ENCODE measurements at places on chromosomes 7 and 10.

GRCh38 chr10:77524281-77524711 is 113.3 kb downstream of the KCNMA1 start:
- DNase-seq = peak; percentile 13

GRCh38 chr10:50931948-50932431 is 46.6 kb upstream of the A1CF start:
- DNase-seq = no peak

GRCh38 chr10:105952153-105952552 is 1212.4 kb downstream of the SORCS1 start:
- DNase-seq = peak; percentile 44

- DNase-seq = no peak
Observed at GRCh38 chr7:1100834-1101562, 13.1 kb downstream of the GPER1 start.

DNA sequence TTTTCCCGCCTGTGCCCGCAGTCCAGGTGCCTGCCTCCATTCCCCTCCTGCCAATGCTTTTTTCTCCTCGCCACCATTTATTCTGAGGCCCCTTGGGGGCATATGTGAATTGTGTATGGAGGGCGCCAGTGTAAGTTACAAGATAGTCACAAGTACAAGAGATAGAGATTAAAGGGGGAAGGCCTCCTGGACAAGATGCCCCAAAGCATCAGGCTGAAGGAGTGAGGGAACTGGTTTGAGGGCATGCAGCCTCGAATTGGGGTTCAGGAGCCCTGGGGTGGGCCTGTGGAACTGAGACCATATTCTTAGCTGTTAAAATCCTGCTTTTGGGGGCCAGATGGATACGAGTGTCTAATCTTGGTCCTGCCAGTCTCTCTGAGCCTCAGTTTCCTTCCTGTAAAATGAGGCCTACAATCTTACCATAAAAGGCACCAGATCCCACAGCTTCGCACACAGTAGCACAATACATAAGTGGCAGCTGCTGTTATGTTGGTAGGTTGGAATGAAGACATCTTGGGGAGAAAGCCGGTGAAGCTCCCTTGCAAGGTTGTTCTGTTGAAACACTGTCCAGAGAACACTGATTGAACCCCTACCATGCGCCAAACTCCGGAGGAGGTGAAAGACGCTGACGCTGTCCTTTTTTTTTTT is 545 bp upstream of the COMTD1 start:
- no peak for DNase-seq

DNA sequence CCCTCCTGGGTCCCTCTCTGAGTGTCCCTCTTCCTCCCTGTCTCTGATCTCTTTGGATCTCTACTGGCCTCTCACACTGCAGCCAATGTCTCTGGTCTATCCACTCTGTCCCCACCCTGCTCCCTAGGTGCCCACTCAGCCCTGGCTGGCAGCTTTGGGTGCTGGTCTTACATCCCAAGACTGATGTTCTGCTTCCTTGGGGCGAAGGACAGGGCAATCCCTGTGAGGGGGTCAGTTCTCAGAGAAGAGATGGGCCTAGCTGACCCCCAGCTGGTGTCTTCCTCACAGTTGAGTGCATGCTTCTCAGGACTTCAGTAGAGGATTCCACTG is 51.7 kb upstream of the CAMK2B start:
- DNase-seq = no peak

DNA sequence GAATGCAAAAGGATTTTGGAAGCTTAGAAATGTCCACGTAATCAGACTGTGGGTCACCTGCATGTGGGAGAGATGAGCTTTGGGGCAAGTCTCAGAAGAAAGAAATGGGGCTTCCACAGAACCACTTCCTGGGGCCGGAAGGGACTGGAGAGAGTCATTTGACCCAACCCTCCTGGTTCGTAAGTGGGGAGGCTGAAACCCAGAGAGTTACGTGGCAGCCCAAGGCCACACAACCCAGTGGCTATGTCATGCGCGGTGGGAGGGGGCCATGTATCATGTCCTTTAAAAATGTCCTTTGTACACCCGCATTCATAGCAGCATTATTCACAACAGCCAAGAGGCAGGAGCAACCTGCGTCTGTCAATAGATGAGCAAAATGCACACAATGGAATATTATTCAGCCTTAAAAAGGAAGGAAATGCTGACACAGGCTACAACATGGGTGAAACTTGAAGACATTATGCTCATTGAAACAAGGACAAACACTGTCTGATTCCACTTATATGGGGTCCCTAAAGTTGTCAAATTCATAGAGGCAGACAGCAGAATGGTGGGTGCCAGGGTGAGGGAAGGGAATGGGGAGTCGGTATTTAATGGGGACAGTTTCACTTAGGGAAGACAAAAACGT is 15.1 kb downstream of the CAMK2B start:
- DNase-seq = no peak

DNA sequence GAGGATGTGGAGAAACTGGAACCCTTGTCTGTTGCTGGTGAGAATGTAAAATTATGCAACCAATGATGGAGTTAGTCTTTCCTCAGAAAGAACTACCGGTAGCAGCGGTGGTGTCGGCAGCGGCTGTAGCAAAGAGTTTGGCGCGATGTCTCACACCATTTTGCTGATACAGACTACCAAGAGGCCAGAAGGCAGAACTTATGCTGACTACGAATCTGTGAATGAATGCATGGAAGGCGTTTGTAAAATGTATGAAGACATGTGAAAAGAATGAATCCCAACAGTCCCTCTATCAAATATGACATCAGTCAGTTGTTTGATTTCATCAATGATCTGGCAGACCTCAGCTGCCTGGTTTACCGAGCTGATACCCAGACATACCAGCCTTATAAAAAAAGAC is 10.6 kb downstream of the CLEC2L start:
- no peak for DNase-seq

GRCh38 chr10:77348751-77349150 is 288.9 kb downstream of the KCNMA1 start:
- no peak for DNase-seq

DNA sequence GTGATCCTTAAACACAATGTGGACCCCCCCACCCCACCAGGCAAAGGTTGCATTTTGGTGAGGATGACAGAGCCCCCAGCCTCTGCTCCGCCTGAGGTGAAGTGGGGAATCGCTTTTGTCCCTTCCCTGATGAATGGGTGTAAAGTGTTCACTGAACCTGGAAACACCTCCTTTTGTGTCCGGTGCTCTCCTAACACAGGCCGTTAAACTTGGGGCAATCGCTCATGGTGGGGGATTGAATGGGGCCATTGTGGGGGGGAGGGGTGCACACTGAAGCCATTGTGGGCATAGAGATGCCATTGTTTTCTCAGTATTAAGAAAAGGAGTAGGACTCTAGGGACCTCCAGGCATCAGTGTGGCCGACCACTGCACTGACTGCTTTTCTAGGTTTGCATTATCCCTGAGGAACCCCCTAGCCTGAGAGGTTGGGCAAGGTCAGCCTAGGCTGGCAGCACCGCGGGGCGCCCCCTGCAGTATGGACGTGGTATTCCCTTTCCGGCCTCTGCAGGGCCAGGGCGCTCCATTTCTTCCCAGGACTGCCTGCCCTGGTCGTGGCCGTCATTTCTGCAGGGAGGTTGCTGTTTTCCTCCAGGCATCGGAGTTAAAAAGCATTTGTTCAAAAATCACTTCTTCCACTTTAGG is 158.3 kb downstream of the TCF7L2 start:
- DNase-seq = no peak

GRCh38 chr10:3867454-3868270 is 82.7 kb upstream of the KLF6 start:
- no peak for DNase-seq

GRCh38 chr7:465710-466400 is 53.8 kb downstream of the PDGFA start:
- no peak for DNase-seq

DNA sequence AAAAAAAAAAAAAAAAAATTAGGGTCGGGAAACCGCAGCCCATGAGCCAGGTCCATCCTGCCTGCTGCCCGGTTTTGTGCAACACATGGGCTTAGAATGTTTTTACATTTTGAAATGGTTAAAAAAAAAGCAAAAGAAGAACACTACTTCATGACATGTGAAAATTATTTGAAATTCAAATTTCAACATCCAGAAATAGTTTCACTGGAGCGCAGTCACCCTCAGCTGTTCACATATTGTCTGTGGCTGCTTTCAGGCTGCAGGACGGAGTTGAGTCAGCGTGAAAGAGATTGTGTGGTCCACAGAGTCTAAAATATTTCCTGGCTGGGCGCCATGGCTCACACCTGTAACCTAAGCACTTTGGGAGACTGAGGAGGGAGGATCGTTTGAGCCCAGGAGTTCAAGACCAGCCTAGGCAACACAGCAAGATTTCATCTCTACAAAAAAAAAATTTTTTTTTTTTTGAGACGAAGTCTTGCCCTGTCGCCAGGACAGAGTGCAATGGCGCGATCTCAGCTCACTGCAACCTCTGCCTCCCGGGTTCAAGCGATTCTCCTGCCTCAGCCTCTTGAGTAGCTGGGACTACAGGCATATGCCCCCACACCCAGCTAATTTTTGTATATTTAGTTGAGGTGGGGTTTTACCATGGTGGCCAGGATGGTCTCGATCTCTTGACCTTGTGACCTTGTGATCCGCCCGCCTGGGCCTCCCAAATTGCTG is 63.9 kb upstream of the ECHDC3 start:
- peak; percentile 87 for DNase-seq

- DNase-seq = peak; percentile 26
Observed at GRCh38 chr10:29923416-29923965, 135.9 kb downstream of the JCAD start.

DNA sequence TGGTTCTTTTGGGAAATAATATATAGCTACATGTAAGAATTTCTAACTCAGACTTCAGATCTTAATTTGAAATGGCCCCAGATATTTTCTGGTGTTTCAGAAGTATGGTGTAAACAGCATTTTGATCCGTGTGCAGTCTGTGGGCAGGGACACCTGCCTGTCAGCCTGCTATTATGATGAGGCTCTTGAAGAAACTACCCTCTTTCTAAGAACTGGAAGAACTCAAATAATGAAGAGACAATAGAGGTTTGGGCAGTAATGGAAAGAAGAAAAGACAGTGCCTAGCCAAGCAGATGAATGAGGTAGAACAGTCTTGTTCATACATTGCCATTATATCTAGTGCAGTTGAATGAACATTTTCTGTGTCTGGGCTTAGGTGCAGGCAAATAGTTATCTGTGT is 256.6 kb downstream of the ARHGAP21 start:
- no peak for DNase-seq

DNA sequence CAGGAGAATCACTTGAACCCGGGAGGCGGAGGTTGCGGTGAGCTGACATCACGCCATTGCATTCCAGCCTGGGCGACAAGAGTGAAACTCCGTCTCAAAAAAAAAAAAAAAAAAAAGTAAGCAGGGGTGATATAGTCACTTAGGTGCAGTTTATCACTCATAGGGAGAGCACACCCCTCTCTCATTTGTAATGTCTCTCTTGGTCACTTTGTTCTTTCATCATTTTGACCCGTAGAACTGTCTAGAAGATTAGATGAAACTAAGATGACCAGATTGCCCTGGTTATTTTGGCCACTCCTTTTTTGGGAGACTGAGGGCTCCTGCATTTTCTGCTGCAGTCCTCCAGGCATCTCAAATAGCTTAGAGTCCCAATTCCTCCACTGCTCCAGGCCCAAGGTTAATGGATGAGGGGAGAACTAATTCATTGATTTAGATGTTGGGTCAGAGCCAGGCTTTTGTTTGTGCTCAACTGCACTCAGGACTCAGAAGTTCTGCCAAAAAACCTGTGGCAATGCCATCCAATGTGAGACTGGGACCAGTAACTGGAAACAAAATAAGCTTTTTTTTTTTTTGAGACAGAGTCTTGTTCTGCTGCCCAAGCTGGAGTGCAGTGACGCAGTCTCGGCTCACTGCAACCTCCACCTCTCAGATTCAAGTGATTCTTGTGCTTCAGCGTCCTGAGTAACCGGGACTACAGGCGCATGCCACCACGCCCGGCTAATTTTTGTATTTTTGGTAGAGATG is 50.0 kb upstream of the CAMK1D start:
- DNase-seq = no peak

- peak; percentile 87 for DNase-seq
Observed at GRCh38 chr10:116948530-116948870, 56.5 kb downstream of the SHTN1 start.

- no peak for DNase-seq
Observed at GRCh38 chr10:60817398-60817805, 39.1 kb downstream of the CDK1 start.

- DNase-seq = no peak
Observed at GRCh38 chr10:48729222-48729621, 44.5 kb downstream of the WDFY4 start.

- no peak for DNase-seq
Observed at GRCh38 chr7:143256932-143257331, 6.3 kb upstream of the GSTK1 start.

GRCh38 chr7:150842716-150843115 is 9.6 kb upstream of the AOC1 start:
- DNase-seq = no peak

- no peak for DNase-seq
Observed at GRCh38 chr7:151372612-151373265, 31.1 kb downstream of the NUB1 start.

DNA sequence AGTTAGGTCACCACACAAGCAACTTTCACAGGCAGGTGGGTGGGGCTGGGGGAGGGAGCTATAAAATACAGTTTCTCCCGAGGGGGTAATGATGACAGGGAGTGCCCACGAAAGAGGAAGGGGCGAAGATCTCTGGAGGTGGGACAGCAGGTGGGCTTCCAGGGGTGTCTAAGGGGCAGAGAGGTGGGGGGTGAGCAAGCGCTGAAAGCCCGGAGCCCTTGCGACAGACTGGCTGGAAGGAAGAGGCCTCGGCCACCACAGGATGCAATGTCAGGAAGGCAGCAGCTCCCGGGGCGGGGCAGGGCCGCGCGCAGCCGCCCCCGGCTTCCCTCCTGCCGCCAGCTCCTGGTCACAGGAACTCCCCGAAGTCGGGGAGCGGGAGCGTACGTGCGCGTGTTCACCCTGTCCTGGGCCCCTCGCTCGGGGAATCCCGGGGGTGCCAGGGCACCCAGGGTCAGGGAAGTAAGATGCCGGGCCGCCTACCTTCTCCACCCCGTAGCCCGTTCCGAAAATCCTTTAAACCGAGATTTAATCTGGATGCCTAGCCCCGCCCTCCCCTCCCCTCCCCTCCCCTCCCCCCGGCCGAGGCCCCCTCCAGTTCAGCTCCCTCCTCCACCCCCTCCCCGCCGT is 105.2 kb upstream of the PPIF start:
- peak; percentile 60 for DNase-seq

GRCh38 chr10:43839973-43840372 is 191.3 kb upstream of the ZNF32 start:
- DNase-seq = no peak

- DNase-seq = no peak
Observed at GRCh38 chr7:24956021-24956420, 24.0 kb downstream of the OSBPL3 start.

GRCh38 chr10:10967581-10968256 is 50.0 kb upstream of the CELF2 start:
- no peak for DNase-seq
